ENCODE measurements at places on chromosomes 5 and 9. TPM values are rescaled to one million over a fixed set of nuclear protein-coding genes. Genes with fewer than 3 reads are reported as not detected.

The PHF24 gene
- total RNA-seq: 0.16 TPM

DNA sequence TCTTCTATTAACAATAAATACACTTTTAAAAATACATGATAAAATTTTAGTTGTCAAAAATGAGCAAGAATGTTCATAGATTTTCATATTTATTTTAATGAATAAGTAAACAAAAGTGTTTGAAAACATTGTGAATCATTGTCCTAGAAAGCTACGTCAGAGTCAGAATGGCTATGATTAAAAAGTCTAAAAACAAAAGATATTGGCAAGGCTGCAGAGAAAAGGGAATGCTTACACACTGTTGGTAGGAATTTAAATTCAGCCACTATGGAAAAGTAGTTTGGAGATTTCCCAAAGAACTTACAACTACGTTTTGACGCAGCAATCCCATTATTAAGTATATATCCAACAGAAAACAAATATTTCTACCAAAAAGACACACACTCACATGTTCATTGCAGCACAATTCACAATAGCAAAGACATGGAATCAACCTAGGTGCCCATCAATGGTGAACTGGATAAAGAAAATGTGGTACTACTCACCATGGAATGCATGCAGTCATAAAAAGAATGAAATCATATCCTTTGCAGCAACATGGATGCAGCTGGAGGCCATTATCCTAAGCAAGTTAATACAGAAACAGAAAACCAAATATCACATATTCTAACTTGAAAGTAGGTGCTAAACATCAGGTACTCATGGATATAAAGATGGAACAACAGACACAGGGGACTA is 49.2 kb upstream of the FBXL17 start:
- DNase-seq: no peak

- DNase-seq: no peak
Observed at GRCh38 chr5:113133211-113133975, 156.8 kb downstream of the DCP2 start.

- no peak for DNase-seq
Observed at GRCh38 chr5:80124121-80124918, 89.2 kb downstream of the THBS4 start.

DNA sequence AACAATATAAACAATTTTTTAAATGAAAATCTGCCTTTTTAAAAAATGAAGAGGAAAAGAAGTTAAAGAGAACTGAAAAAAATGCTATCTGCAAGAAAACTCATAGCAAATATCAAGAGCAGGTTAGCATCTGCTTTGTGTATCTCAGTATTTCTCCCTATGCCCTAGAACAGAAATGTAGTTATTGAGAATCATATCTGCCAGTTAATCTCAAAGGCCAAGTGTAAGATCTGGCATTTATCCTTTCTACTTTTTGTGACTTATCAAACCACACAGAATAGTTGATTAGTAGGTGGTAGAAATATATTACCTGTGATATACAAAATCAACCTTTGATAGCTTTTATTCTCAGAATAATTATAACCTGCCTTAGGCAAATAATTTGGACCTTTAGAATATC is 1699.8 kb downstream of the EFNA5 start:
- DNase-seq: no peak

The ECM2 gene
- total RNA-seq: 23.3 TPM

- peak; percentile 63 for DNase-seq
Observed at GRCh38 chr5:110335361-110336066, 391.0 kb downstream of the TMEM232 start.

The STOM gene
- total RNA-seq: 115 TPM

- peak; percentile 59 for DNase-seq
Observed at GRCh38 chr9:126398403-126399058, 71.9 kb downstream of the MVB12B start.

The TTC23L gene
- 0.36 TPM for total RNA-seq

DNA sequence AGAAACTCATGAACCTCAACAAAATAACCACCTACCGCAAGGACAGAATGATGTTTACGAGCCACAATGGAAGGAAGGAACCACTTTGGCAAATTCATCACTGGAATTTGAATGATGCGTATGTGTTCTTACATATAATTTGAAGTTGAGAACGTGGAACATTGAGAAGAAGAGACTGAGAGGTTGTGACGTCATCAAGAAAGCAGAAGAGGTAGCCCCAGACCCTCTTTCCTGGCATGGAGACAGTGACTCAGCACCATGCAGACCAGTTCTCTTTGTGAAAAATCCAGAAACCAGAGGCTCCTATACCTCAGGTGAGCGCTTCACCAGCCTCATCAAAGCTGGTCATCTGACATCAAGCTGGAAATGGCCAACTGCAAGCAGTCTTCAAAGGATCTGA is 124.5 kb downstream of the PDZD2 start:
- no peak for DNase-seq

The GABRA1 gene
- total RNA-seq: not detected

GRCh38 chr5:90569084-90569483 is 10.5 kb downstream of the ADGRV1 start:
- DNase-seq: no peak

GRCh38 chr9:127124111-127124531 is 1.7 kb upstream of the ANGPTL2 start:
- DNase-seq: no peak

DNA sequence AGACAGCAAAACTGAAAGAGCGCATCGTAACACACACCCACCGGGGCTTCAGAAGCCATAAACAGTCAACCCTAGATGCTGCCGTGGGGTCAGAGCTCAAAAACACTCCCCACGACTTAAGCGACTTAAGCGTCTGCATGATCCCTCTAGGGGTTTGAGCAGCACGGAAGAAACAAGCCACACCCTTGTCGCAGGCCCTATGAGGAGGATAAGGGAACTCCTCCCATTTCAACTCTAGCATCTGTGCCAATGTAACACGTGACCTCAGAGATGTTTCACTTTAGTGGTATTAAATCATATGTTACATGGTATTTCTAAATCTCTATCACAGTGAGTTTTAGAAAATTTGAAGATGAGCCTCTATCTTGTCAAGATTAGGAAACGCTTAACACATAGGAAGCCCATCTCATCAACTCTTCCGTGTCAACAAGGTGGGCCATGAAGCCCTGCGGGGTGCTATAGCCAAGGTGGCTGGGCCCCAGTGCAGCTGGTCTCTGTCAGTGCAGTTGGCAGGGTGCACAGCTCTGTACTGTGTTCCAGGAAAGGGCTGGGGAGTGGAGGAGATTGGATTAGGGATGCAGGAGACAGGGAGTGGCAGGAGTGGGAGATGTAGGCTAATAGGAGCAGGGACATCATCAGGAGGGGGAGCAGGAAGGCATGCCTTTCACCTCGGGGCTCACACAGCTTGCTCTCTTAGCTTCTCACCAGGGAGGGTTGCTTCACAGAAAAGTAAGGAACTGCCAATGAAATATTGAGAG is 33.1 kb downstream of the ZCCHC9 start:
- DNase-seq: peak; percentile 31

DNA sequence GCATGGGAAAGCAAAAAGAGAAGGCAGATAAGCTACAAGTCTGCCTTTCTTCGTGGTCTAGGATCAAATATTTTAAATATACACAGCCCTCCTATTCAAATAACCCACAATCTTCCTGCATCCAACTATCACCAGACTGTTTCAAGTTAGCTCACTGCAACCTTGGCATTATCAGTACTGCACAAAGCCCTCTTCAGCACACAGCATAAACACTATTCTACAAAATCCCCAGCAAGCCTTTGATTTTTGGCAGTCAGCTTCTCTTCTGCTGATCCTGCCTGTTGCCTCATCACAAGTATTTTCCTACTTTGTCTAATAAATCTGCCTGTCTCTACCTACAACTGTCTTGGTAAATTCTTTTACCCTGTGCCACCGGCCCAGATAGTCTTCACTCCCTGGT is 142.9 kb downstream of the COX7C start:
- no peak for DNase-seq

GRCh38 chr9:136267261-136268111 is 21.9 kb upstream of the QSOX2 start:
- peak; percentile 85 for DNase-seq

GRCh38 chr9:129363216-129363873 is 185.3 kb upstream of the IER5L start:
- DNase-seq: no peak

The SUB1 gene
- total RNA-seq: 807 TPM

DNA sequence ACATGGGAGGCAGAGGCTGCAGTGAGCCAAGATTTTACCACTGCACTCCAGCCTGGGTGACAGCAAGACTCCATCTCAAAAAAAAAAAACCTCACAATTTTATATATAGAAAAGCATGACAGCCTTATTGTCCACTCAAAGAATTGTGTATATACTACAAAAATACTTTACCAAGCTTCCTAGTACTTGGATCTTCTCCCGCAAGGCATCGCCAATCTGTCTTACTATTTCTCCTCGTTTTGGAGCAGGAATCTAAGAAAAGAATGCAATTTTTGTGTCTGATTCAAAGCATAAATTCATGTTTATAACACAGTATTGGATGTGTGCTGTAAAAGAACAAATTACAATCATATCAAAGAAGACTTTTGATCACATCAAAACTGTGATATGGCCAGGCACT is 11.3 kb downstream of the ALDH7A1 start:
- DNase-seq: no peak

GRCh38 chr9:22117511-22118384 is 108.6 kb upstream of the CDKN2B start:
- DNase-seq: peak; percentile 82

GRCh38 chr9:74117731-74118130 is 379.4 kb upstream of the RORB start:
- no peak for DNase-seq

The AFAP1L1 gene
- 10.8 TPM for total RNA-seq

DNA sequence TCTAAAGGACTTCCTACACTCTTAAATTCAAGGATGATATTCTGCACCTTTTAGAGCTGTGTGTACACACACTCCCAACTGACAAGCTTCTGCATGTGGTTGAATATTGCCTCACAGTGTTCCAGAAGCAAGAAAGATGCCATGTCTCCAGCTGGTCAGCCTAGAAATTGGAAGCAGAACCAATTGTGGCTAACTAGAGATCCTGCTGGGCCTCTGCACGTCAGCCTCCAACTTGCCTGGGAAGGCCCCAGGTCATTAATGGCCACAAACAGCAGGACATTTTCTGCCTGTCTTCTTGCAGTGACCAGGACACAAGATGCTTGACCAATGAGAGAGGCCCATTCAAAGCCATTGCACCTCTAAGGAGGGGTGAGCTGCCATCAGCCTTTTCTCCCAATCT is 571.9 kb upstream of the BRINP1 start:
- no peak for DNase-seq

The SLC6A3 gene
- not detected for total RNA-seq

DNA sequence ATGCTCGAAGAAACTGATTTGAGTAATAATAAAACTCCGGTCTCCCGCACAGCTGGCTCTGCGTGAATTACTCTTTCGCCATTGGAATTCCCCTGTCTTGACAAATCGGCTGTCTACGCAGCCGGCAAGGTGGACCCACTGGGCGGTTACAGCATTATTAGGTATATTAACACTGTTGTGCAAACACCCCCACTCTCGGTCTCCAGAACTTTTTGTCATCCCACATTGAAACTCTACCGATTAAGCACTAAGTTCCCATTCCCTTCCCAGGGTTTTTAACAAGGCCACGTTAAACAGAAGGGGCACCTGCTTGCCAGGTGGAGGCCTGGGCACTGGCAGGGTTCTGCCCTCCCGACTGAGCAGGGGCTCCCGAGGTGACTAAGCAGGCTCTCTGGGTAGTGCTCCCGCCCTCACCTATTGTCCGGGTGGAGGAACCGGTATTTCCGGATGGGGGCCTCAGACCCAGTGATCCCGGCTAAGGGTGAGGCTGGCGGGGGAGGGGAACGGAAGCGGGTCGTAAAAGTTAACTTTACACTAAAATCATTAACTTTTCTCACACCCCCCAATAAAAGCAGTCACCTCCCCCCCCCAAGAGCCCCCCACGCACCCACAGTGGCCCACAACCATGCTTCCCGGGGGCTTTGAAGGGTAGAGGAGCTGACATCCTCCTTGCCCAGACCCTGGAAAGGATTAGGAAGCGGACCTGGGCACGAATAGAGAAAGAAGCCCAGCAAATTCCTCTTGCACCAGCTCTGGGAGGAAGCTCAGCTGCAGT is 53.5 kb upstream of the TJP2 start:
- DNase-seq: no peak

The KIF27 gene
- total RNA-seq: 7.2 TPM

The BSPRY gene
- not detected for total RNA-seq

The NR2F1 gene
- total RNA-seq: 20.5 TPM

DNA sequence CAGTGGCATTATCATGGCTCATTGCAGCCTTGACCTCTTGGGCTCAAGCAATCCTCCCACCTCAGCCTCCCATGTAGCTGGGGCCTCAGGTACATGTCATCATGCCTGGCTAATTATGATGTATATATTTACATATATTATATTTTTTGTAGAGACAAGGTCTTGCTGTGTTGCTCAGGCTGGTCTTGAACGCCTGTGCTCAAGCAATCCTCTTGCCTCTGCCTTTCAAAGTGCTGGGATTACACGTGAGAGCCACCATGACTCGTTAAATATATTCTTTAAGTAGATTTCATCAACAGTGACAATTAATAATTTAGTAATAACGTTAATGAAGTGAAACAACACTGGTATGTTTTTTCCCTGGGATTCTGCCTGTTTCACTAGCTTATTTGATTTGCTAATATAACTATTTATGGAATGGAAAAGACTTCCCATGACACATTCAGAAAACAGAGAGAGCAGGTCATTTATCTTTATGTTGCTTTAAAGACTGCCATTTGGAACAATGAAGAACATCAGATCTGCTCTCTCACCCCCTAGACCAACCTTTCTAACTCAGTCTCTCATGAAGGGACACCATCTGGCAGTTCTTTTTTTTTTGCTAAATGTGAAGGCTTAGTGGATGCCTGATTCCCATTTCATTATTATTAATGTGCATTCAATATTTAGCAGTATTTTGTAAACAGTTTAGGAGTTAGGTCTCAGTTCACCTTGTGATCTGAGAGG is 295.6 kb downstream of the KIF4B start:
- DNase-seq: no peak

The TAF11L5 gene
- not detected for total RNA-seq

GRCh38 chr9:77945798-77946197 is 85.8 kb downstream of the GNAQ start:
- DNase-seq: peak; percentile 62

DNA sequence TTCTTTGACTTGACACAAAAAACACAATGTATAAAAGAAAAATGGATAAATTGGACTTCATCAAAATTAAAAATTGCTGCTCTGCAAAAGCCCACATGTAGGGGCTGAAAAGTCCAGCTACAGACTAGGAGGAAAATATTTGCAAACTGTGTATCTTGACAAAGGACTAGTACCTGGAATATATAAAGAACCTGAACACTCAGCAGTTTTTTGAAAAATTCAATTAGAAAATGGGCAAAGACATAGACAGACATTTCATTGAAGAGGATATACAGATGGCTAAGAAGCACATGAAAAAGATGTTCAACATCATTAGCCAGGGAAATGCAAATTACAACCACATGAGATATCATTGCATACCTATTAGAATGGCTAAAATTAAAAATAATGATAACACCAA is 18.5 kb upstream of the TAL2 start:
- no peak for DNase-seq

Measured in fibroblast of the aortic adventitia (primary cell).